ENCODE measurements at places on chromosomes 2 and 18.

DNA sequence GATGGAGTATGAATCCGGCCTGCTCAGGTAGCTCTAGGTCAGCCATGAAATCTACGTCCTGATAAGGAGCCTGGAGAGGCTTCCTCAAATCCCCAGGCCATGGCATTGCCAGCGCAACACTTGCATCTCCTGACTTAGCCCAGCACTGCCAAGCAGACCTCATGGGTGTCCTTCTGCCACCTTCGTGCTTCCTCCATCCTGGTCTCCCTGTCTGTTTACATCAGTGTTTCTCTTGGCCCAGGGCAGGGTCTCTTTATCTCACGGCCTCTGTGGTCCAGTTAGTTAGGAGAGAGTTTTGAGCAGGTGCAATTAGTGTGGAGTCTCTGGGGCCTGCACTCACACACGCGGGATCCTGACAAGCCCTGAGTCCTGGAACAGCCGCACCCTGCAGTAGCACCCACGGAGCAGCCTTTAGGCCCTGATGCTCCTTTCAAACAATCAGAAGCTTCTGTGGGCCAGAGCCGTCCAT is 193.1 kb upstream of the ARL4C start:
- no peak for DNase-seq

- no peak for DNase-seq
These were observed 45.2 kb downstream of the USP34 start for GRCh38 chr2:61425605-61426155.

DNA sequence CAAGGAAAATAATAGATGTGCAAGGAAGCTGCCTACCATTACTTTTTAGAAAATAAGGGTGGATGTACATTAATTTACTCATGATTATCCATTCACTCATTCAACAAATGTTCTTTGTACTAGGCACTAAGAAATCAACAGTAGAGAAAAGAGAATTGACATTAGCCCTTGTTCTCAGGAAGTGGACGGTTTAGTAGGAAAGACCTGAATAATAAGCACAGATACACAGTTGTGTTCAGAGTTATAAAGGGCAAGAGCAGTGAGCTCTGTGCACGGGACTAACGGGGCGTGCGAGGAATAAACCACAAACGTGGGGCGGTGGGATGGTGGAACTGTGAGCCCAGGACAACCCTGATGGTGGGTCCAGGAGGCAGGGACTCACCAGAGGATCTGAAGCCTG is 94.4 kb upstream of the MBOAT2 start:
- no peak for DNase-seq

DNA sequence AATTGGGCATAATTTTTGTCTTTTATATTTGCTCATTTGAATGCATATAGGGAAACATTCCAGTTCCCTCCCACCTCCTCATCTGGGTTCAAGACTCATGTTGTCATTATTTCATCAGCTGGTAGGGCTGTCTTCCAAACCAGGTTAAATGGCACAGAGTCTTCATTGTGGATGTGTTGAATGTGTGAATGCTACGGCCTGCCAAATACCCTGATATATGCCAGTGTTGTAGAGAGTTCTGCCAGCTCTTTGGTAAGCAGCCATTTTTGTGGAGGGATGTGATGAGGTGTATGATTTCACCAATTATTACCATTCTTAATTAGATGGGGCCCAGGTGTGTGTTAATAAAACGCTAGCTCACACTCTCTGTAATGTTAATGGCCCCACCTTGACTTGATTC is 121.7 kb downstream of the LYPD6B start:
- no peak for DNase-seq

DNA sequence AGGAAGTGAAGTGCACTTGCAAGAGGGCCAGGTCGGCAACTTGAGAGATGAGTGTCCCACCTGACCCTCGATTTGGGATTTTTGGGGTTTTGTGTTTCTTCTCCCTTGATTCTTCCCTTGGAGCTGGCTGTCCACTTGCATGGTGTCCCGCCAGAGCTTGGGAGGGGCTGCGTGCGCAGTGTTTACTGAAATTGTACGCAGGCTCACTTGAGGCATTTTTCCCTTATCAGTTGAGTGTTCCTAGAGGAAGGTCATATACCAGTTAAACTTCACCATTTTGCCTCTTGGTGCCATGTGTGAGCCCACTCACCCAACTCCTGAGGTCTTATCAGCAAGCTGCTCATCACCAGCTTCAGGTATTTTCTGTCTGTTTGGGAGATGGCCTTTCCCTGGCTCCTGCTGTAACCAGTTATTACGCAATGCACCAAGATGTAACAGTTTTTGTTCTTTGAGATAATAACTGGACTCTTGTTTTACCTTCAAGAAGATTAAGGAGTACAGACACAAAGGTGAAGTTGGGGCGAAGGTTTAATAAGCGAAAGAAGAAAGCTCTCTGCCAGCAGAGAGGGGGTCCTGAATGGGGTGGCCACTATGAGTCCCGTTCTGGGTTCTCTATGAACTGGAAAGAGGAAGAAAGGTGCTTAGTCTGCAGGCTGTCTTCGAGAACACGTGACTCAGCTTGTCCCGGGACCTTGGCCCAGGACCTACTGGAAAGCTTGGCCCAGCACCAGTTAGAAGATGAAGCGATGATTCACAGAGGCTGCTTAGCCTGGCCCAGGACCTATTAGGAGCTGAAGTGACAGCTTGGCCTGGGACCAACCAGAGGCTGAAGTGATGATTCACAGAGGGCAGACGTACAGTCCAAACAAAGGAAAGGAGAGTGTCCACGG is 21.5 kb upstream of the TXNL4A start:
- DNase-seq, result peak; percentile 88
